ENCODE measurements at places on chromosomes 5 and 9.
A peak's percentile ranks its signal among the peaks of the same experiment; 100 is the strongest.

- DNase-seq: no peak
Observed at GRCh38 chr5:5320062-5320805, 102.2 kb upstream of the ICE1 start.

- no peak for DNase-seq
Observed at GRCh38 chr5:161311965-161312364, 234.6 kb downstream of the GABRB2 start.

DNA sequence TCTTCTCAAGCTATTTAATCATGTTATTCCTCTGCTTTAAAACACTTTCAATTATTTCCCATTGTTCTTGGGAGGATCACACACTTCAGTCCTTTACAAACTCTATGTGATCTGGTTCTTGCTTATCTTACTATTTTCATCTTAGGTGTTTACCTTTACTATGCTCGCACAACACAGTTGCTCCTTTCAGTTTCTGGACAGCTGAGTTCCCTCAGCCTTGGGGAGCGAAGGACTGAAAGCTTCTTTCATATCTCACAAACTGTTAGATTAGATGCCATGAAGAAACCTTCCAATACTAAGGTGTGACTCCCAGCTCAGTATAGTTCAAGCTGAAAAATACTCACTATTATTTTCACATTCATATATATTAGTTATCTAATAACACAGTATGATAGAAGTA, 117.9 kb downstream of the CDC42SE2 start:
- DNase-seq: no peak

DNA sequence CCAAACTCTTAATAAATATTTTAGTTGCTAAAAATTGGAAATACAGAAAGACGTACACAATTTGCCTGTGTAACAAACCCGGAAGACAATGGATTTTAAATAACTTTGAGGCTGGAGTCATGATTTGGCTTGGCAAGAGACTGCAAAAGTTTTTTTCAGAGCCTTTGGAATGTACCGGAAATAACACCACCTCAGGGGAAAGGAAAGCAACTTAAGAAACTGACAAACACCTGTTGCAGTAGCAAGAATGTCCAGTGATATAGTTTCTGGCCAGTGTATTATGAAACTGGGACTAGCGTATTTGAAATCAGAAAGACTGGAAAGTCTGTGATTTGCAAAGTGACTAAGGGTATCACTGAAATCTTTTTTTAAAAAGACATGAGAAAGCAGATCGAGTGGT, 842 bp downstream of the MUSK start:
- no peak for DNase-seq

DNA sequence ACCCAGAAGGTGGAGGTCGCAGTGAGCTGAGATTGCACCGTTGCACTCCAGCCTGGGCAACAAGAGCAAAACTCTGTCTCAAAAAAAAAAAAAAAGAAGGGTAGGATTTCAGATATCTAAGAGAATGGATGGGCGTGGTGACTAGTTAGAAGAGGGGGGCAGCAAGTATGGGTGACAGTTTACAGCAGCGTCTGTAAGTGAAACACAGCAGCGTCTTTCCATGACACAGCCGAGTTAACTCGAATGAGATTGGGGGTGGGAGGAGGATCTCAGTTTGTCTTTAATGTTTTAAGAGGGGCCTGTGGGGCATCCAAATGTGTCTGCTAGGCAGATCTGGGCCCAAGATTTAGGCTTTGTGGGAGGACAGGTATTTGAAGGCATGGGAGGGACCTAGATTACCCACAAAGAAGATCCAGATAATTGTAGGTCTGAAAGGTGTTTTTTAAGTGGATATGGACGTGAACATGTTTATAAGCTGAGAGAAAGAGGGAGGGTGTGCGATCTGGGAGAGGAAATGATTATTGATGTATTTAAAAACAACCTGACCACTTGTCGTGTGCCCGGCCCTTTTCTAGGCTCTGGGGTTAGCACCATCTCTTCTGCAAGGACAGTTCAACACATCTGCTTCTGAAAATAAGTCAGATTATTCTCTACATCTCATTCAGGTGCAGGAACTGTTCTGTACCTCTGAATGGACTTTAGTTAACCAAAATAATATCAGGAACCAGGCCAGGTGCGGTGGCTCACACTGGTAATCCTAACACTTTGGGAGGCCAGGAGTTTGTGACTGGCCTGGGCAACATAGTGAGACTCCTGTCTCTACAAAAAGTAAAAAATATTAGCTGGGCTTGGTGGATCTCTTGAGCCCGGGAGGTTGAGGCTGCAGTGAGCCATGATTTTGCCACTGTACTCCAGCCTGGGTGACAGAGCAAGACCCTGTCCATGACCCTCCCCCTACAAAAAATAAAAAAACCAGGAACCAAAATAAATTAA, 2.5 kb downstream of the CEP78 start:
- no peak for DNase-seq

DNA sequence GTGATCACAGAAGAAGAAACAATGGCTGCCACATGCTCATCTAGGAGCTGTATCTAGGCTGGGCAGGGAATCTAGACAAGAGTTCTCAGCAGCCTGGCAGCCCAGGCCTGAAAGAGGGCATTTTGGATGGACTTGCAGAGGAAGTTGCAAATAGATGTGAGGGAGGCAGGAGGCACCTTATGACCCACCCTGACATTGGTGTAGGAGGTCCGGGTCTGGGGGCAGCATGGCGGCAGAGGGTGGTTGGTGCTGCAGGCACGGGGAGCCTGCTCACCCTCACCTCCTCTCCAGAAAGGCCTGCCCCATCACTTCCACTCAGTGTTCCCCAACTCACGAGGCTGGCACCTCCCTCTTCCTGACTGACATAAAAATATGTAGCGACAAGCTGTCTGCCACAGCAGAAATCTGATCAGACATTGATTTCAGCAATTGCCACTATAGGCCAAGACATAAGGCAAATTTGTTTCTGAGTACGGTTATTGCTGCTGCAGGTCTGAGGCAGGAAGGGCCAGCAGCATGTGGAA, 217.6 kb downstream of the PBX3 start:
- no peak for DNase-seq

GRCh38 chr5:172088801-172089200, 82.4 kb upstream of the FBXW11 start:
- no peak for DNase-seq

DNA sequence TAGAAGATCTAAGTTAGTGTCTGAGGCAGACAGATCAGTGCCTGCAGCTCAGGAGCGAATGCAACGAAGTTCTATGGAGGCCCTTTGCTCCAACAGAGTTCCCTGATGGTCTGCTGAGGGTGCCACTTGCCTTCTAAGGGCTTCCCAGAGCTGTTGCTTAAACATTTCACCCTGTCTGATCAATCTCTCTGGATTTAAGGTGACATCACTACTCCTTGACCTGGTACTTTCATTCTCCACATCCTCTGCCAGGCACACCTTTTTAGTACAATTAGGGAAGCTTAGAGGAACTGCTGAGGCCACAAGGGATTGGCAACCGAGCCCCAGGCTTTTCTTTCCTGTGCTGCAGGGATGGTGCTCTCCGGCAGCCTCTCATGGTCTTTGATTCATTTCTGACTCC, 94.2 kb upstream of the IFNK start:
- no peak for DNase-seq

- DNase-seq: peak; percentile 95
Observed at GRCh38 chr9:98899408-98900056, 44.2 kb upstream of the COL15A1 start.

DNA sequence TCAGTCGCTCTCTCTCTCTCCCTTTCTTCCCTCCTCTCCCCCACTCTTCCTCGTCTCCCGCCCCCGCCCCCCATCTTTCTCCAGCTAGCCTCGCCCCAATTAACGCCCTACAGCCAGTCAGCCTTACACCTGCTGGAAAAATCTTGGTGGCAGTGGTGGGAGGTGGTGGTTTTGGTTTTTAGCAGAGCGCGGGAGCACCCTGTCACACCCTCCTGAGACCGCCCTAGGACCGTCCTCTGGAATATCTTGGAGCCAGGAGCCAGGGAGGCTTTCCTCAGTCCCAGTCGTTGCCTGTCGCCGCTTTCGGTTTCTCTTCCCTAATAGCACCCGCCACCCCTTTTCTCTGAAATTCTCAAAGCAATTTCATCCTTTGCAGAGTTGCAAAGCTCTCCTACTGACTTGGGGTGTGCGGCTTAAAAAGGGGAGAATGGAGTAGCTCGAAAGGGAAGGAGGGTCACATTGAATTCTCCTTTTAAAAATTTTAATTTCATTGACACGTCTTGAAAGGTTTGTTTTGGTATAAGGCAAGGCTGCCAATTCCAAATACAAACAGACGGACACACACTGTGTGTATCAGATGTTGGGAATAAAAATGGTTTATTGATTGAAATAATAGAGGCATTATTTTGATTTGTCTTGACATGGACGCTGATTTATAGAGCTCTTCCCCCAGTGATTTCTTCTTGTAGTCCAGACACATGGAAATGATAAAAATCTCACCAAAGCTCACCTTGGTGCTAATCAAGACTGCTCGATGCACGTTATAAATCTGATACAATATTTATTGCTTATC, 301.3 kb downstream of the PARP8 start:
- no peak for DNase-seq
